ENCODE measurements at places on chromosomes 7 and 10.

DNA sequence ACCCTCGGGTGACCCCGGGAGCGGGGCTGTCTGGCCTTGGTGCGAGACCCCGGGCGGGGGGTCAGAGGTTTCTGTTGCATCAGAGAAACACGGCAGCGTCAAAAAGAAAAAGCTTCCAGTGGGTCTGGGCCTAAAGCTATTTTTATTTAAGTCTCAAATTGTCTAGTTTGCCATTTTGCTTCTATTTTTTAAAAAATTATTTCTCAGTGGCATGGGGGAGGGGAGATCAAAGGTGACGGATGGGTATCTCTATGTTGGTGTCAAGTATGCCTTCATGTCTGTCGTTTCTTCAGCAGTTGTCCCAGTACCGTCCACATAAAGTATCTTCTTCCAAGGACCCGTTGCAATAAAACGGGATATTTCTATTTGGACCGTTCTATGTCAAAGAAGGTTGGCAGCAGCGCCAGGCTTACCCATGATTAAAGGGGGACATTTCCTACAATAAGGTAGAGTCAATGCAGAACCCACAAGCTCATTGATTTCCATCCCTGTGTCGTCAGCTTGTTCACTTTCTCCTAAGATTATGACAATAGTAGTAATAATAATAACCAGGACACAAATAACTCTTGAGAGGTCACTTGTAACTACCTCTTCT is 26.0 kb upstream of the VAX1 start:
- DNase-seq, result no peak

DNA sequence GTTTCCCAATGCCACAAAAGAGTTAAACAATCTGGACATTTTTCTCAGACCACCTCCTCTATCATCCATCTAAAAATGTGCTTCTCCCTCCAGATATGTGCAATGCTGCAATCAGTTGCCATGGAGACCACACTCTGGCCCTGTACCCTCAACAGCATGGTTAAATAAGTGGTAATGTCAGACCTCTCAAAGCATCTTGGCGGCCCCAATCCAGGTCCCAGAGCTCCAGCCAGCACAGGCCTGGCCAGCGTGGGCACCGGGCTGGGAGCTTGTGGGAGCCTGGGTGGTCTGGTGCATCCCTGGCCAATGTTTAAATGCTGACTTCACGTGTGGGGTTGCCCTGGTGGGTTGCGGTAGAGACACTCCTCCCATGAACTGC is 362.9 kb upstream of the ZNF32 start:
- no peak for DNase-seq

- DNase-seq, result no peak
These were observed 65.7 kb downstream of the CCDC7 start for GRCh38 chr10:32511599-32511998.

- DNase-seq, result no peak
These were observed 24.7 kb upstream of the PIK3CG start for GRCh38 chr7:106840342-106840741.

- no peak for DNase-seq
These were observed 4.0 kb downstream of the RADIL start for GRCh38 chr7:4879396-4880081.

GRCh38 chr10:106436123-106436715 is 728.3 kb downstream of the SORCS1 start:
- no peak for DNase-seq

GRCh38 chr7:80184693-80185092 is 50.1 kb downstream of the GNAI1 start:
- no peak for DNase-seq

All from suppressor macrophage treated with lipopolysaccharide for 4 hours (primary cell).